ENCODE measurements at places on chromosomes 6 and 20.
A peak's percentile ranks its signal among the peaks of the same experiment; 100 is the strongest.

GRCh38 chr6:22570185-22570551 is 802 bp downstream of the HDGFL1 start:
- DNase-seq: no peak

GRCh38 chr20:49724408-49725223 is 10.9 kb upstream of the B4GALT5 start:
- DNase-seq: no peak

GRCh38 chr6:119303164-119303887 is 46.2 kb downstream of the MAN1A1 start:
- DNase-seq: no peak

DNA sequence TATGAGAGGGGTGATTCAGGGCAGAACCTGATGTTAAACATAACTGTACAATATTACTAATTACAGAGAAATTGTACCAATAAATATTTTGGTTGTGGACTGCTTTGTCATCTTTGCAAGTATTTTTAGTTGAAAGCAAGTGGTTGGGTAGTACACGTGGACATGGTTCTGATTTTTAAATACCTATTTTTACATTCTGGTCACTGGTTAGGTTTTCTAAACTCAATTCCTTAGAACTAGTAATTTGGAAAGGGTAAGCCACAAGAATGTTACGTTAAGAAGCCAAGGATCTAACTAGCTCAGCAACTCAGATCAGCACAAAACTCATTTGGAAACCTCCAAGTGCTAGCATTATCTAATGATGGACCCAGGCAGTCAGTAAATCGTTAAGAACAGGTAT is 2.7 kb downstream of the EPB41L2 start:
- no peak for DNase-seq

- DNase-seq: no peak
These were observed 15.2 kb downstream of the CDH22 start for GRCh38 chr20:46293084-46293483.

GRCh38 chr6:159052720-159053119 is 7.9 kb upstream of the TAGAP start:
- no peak for DNase-seq

DNA sequence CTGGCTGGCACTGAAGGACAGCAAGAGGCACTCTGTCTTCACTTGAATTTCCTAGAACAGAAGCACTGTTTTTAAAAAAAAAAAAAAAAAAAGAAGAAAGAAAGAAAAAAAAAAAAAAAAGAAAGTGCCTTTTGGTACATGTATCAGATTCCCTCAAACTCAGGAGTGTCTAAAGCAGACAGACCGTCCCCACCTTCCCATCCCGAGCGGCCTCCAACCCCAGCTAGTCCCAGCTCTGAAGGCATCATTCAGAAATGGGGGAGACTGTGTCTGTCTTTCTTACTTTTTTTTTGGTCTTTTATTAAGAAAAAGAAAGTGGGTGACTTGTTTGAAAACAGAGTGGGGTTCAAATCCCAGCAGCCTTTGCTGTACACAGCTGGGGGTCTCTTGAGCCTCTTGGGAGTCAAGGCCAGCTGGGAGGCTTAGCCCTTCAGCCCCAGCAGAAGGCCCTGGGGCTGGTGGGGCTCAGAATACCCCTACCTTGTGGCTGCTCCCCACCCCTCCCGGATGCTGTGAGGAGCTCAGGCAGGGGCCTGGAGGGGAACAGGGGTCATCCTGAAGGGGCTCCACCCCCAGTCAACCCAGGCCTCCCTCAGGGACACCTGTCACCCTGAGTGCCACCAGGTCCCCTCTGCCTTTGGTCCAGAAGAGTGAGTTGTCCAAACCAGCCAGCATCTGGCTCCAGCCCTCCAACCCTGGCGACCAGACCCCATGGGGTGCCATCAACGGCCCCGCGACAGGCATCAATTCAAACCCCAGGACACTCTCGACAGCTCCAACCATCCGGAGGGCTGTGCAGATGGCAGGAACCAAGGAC is 128.3 kb downstream of the TAF4 start:
- DNase-seq: peak; percentile 5

- DNase-seq: no peak
These were observed 998.0 kb upstream of the GJE1 start for GRCh38 chr6:141134723-141135122.

DNA sequence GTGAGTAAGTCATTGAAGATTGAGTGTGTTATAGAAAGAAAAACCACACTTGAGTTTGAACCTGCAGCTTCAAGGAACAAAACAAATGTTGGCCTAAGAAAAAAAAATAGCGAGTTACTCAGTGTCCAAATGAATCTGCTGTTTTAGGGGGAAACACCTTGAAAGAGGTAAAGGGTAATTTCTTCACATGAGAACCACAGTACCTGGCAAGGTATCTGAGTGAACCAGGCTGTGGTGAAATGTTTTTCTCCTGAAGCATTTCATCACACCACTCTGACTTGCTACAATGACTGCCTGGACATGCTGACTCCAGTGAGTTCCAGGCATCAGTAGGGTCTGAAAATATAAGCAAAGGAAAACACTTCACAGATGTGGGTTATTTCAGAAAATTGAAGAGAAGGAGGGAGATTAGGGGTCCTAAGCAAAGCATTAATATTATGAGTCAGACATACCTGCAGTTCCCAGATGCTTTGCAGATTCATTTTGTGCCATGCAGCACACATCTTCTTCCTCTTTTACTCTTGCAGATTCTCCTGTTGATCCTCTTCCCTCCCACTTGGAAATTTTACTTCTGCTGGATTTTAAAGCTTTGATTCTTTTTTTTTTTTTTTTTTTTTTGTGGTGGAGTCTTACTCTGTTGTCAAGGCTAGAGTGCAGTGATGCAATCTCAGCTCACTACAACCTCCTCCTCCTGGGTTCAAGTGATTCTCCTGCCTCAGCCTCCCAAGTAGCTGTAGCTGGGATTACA is 206.2 kb upstream of the SGK1 start:
- no peak for DNase-seq

DNA sequence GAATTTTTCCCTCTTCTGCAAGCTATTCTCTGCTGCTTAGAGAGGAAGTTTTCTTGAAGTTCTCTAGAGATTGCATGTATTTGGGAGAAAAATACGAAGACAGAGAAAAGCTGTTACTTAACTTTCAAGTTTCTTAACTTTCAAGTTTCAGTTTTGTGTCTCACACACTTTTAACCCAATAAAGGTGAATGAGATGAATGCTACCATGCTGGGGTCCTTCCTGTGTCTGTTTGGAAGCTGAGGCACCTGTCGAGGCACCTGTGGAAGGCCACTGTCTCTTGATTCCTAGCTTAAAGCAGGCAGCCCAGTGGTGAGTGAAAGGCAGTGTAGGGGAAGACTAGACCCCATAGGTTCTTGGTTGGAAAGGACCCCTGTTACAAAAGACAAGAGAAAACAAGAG is 372.8 kb upstream of the JARID2 start:
- no peak for DNase-seq

Data from WERI-Rb-1 (cell line).